ENCODE measurements at places on chromosomes 1 and 21.

GRCh38 chr1:160935527-160936258 lies 18.9 kb downstream of the ITLN2 start:
- no peak for DNase-seq

DNA sequence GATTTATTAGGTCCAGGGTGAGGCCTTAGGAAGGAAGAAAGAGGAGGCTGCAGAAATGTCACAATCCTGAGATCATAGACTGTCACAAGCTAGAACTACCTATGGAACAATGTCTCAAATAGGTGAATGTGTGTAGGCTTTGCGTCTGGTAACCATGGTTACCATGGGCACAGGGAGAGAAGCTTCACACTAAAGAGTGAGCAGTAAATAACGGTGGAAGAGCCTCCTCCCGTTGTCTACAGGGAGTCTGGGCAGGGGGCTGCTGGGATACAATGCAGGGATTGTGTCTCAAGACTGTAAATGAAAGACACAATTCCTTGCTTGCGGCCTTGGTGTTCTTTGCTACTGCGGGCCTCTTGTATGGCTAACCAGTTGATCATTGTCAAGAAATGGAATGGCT lies 28.2 kb upstream of the KCNJ6 start:
- DNase-seq = no peak

DNA sequence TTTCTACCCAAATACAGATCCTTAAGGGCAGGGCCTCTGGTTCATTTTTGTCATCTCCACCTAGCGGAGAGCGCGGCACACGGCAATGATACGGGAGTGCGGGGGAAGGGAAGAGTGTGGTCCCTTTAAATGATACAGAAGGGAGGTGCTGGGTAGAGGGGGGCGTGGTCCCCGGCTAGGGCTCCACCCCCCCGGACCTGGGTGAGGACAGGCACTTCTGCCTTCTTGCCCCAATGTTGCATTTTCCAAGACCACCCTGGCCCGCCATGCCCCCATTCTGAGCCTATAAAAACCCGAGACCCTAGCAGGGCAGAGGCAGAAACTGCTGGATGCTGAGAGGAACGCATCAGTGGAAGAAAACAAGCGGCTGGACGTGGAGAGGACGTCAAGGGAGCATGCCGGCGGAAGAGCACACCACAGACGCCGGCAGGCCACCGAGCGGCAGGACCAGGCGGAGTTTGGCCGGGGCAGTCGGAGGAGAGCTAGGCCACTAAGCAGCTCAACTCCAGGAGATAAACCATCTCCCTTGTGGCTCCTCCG lies 30.0 kb downstream of the LRRC3 start:
- DNase-seq = peak; percentile 51

GRCh38 chr1:5798151-5798730 lies 194.0 kb downstream of the NPHP4 start:
- no peak for DNase-seq

DNA sequence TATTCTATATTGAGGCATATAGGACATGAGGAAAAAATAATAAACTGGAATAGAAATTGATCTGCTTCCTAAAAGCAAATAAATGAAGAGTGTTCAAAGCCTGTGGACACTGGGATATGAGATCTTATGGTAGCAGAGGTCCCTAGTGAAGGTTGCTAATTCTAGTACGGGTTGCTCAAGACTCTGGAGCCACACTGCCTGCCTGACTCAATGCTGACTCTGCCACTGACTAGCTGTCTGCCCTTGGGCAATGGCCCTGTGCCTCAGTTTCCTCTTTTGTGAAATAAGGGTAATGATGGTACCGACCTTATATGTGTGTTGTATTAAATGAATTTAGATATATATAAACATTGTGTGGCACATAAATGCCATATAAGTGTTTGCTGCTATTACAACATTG lies 59.0 kb upstream of the C1orf53 start:
- no peak for DNase-seq

DNA sequence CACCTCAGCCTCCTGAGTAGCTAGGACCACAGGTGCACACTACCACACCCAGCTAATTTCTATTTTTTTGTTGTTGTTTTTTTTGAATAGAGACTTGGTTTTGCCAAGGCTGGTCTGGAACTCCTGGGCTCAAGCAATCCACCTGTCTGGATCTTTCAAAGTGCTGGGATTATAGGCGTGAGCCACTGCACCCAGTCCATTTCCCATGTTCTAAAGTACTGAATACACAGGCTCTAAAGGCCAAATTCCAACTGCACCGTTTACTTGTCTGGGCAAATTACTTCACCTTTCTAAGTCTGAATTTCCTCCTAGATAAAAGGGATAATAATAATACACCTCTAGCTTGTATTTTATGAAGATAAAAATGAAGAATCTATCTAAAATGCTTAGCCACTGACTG lies 39.6 kb downstream of the FRRS1 start:
- no peak for DNase-seq

- peak; percentile 63 for DNase-seq
Measured at GRCh38 chr1:202161151-202162046, 997 bp upstream of the PTPN7 start.

DNA sequence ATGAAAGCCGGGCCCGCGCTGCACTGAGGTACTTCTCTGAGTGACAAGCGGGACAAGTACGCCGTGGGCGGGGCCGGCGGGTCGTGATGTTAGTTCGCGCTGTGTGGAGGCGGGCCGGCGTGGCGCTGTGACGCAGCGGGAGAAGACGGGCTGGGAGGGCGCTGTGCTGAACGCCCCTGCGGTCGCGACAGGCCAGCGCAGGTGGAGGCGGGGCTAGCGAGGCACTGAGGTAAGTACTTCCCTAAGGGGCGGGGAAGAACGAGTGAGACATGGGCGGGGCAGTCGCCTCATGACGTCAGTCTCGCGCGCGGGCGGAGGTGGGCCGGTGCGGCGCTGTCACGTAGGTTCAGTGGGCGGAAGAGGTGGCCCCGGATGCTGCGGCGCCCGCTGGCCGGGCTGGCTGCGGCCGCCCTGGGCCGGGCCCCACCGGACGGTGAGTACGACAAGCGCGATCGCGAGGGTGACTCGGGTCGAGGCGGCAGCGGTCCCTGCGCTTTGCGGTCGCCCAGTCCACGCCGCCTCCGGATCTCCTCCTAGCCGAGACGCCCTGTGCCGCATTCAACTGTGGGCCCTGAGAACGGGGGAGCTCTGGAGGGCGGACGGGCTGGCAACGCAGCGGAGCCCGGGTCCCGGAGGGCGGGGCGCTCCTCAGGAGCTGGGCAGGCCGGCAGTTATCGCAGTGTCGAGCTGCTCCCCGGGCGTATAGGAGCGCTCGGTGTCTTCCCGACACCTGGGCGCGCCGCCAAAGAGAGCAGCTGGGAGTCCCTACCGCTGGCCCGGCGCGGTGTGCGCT lies at the start of gene GUK1:
GUK1 (plus strand) TSS at position 349 of the 793 bp plus-strand sequence; CDS start at position 373, 24 bp downstream.
- peak; percentile 100 for DNase-seq

GRCh38 chr1:96464522-96464921 lies 257.1 kb upstream of the PTBP2 start:
- no peak for DNase-seq

GRCh38 chr1:71781450-71781849 lies 500.9 kb downstream of the NEGR1 start:
- DNase-seq = no peak
